Hematopoietic multipotent progenitor cell treated with erythropoietin and hydrocortisone succinate and interleukin-3 and kit ligand, for 17 days (in vitro differentiated cells): ENCODE measurements at places on chromosomes 2 and 18.

DNA sequence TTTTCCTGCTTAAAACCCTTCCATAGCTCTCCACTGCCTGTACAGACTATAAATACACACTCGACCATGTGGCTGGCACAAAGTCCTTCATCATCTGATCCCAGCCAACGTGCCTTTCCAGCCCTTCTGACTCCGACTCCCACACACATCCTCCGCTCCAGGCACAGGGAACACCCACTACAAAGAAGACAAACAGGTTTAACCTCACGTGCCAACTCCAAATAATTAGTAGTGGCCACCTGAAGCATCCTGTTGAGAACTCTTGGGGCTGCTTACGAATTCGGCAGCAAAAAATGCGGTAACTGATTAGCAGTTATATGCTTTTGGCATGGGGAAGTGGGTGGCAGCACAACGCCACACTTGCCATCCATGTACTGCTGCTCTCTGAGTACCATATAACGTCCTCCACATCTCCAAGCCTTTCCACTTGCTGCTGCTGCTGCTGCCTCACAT lies 12.1 kb downstream of the SPIRE1 start:
- no peak for DNase-seq

GRCh38 chr2:232388324-232388891 lies 9.9 kb downstream of the ALPP start:
- DNase-seq, result no peak

DNA sequence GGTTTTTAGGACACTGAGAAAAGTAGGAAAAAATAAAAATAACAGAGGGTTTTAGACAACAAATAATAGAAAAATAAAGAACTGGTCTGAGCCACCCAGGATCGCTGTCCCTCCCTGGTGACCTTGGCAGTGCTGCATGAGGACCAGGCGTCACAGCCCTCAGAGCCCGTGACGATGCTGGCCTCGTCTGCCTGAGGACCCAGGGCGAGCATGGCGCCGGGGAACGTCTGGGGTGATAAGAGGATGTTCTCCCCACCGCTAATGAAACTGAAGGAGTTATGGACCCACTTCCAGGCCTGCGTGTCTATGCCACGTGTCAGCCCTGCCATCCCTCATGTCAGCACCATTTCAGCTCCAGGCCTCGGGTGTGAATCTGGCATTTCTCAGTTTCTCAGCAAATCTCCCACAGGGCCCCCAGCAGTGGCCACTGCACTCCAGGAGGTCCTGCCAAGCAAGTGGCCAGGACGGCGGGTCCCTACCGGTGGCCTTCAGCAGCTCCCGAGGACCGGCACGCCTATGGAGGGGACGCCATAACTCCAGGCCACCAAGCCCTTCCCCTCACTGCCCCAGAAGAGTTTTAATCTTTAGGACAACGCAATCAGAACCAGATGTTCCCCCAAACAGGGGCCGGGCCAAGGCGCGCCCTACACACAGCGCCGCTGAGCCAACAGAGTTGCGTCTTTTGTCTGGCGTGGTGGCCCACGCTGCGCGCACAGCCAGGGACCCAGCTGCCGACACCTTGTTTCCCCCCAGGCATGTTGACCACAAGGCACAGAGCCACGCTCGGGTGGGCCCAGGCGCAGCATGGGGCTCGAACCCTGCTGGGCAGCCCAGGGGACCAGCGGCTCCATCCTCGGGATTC lies 179.7 kb downstream of the TWIST2 start:
- no peak for DNase-seq

DNA sequence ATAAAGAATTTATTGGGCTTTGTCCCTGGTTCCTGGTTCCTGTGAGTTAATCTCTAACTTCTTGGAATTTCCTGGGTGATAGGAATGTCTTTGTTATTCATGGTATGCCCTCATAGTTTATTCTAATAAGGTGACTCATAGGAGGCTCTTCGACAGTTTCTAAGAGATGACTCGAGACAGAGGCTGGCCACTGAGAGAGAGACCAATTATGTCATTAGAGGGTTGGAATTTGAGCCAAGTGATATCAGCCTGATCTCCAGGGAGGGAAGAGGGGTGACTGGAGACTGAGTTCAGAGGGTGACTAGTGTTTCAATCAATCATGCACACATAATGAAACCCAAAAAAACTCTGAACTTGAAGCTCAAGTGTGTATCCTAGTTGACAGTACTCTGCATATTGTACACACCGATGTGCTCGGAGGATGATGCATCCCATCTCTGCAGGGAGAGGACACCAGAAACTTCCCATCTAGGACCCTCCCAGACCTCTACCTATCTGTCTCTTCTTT lies 185.7 kb downstream of the MTCL1 start:
- no peak for DNase-seq

GRCh38 chr2:86243950-86244733 lies 44.9 kb downstream of the MRPL35 start:
- no peak for DNase-seq

DNA sequence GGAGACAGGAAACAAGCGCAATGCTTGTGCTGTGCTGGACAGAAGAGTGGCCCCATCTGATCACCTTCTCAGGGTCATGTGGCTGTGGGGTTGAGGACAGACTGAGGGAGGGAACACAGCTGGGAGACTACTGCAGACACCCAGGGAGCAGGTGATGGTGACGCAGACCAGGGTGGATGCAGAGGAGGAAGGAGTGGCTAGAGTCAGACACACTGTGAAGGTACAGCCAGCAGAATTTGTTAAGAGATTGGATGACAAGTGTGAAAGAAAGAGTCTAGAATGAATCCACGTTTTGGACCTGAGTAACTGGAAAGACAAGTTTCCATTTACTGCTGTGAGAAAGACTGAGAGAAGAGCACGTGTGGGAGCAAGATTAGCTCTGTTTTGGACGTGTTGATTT lies 15.9 kb upstream of the POMC start:
- no peak for DNase-seq
